ENCODE measurements at places on chromosomes 4 and X.

DNA sequence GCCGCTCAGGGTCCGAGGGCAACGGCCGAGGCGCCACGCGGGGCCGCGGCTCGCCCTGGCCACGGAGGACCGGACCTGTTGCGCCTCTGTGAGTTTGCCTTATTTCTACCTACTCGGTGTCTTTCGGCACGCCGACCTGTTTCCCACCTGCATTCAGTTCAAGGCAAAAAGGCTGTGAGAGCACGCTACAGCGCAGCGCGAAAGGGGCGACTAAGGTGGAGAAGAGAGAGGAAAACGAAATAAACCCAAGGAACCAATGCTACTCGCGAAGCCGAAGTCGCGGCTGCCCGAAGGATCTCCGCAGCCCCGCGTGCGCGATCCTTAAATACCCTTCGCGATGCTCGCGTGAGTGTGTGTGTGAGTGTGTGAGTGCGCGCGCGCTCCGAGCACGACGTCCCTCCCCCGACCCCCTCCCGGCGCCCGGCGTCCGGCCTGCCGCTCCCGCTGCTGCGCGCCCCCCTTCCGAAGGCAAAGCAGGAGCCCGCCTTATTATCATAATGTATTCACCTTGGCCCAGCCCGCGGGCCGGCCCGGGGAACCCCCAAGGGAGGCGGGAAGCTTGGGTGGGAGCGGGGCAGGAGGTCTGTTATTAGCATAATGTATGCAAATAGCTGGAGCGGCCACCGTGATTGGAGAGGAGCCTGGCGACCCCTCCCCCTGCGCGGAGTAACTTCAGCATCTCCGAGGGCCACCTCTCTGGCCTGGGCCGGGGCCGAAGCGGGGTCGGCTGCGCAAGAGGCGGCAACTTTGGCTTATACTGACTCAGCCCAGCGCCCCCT is at the start of gene COL25A1:
Gene COL25A1 (minus strand): TSS at position 298 of the 779 bp plus-strand sequence.
- DNase-seq: no peak

DNA sequence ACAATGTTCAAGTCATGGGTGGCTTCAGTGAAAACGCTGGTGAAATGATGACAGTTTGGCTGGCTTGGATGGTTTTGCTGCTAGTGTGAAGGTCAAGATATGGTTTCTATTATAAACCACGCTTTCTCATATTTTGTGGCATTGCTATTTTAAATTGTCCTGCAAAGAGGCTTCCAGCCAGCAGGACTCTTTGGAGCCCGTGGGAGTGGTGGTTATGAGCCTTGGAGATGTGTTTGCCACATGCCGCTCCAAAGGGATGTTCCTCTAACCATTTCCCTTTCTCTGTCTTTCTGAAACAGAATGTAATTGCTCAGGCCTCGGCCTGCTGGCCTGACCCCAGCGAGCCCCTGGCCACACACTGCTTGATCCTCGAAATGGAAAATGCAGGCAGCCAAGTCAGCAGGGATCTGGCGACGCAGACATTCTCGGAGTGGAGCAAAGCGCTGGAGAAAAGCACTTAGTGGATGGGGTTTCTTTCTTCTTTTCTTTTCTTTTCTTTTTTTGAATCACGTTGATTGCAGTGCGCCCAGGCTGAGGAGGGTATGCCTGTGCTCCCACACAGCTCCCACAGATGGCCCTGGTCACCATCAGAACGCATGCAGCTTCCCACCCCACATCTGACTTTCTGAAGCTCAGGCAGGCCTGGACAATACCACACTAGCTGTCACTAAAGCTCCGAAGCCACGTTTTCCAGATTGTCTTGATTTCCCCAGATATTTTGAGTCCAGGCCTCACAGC is 114.0 kb downstream of the ENPP6 start:
- no peak for DNase-seq

DNA sequence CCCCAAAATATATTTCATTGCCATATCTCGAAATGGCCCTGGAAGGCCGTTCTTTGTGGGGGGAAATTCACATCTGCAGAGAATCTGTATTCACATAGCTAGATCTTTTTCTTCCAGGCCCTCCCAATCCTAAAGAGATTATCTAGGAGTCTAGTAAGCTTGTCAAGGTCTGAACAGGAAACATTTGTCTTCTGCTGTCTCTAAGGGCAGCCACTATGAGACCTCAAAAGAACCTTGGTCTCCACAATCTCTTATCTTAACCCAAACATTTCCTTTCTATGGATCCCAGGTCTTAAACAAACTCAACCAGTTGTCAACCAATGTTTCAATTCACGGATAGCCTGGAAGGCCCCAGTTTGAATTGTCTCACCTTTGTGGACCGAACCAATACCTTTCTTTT is 45.0 kb downstream of the CRLF2 start:
- DNase-seq: no peak

GRCh38 chrX:69088171-69088938 is 76.9 kb downstream of the PJA1 start:
- no peak for DNase-seq

DNA sequence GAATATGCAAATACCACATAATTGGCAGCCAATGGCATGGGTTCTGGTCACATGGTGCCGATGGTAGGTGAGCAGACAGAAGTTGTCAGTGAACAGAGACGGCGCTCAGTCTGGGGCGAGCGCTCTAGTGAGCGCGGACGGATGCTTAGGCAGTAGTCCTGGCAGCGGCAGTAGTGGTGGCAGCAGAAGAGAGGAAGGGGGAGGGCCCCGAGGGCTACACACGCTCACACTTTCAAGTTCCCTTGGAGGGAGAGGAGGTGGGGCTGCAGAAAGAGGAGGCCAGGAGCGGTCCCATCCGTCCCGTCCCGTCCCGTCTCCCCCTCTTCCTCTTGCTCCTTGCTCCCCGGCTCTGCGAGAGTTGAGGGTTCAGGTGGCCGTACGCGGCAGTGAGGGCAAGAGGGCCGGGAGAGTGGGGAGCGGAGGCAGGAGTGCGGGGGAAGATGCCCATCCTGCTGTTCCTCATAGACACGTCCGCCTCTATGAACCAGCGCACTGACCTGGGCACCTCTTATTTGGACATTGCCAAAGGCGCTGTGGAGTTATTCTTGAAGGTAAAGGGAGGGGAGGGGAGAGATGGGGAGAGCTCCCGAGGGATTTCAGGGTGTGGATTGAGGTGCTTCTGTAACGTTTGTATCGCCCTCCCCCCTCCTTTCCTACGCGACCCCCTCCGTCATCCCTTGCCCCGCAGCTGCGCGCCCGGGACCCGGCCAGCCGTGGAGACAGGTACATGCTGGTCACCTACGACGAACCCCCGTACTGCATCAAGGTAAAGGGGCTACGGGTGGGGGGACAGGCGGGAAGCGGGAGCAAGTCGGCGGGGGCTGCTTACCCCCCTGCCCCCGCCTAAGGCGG is at the start of gene INTS6L:
Gene INTS6L (plus strand): TSS at position 108 of the 852 bp plus-strand sequence. CDS start 333 bp downstream, at position 441.
- DNase-seq: peak; percentile 88

- DNase-seq: no peak
These were observed 79.8 kb upstream of the ADGRA3 start for GRCh38 chr4:22595684-22596083.

DNA sequence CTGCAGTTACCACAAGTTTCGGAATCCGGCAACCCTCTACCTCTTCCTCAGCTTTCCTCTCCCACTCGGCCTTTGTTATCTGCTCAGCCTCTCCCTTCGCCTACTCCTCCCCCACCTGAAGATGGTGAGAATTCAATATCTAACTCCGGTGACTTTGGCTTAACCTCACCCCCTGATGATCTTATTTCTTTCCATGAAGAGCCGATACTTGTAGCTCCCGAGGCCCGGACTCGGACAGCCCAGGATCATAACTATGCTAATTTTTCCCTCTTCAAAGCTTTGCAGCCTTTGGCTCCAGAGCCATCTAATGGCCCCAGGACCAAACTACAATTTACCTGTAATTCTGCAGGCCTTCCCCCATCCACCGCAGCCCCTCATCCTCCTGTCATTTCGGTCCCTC is 32.0 kb upstream of the MGST2 start:
- DNase-seq: peak; percentile 3

GRCh38 chrX:57121162-57121755 is at the start of gene SPIN2B:
TSS of gene SPIN2B (minus strand) at chrX:57121548.
- DNase-seq: peak; percentile 82

- DNase-seq: no peak
These were observed 151.2 kb downstream of the COX18 start for GRCh38 chr4:72918362-72918761.

DNA sequence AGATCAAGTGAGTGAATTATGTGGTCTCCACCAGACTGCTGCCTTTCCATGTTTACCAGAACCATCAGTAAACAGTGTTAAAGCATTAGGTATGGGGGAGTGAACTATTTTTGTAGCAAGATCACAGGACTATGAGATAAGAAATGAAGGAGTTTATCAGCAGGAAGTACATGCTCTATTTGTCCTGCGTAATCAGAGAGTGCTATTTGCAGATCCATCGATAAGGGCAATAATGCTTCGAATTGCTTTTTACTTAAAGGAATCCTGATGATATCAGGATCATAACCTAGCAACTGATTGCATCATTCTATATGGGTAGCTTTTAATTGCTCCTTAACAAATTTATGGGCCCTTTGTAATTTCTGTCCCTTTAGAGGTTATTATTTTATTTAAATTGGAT is 57.1 kb downstream of the RBM46 start:
- DNase-seq: no peak

DNA sequence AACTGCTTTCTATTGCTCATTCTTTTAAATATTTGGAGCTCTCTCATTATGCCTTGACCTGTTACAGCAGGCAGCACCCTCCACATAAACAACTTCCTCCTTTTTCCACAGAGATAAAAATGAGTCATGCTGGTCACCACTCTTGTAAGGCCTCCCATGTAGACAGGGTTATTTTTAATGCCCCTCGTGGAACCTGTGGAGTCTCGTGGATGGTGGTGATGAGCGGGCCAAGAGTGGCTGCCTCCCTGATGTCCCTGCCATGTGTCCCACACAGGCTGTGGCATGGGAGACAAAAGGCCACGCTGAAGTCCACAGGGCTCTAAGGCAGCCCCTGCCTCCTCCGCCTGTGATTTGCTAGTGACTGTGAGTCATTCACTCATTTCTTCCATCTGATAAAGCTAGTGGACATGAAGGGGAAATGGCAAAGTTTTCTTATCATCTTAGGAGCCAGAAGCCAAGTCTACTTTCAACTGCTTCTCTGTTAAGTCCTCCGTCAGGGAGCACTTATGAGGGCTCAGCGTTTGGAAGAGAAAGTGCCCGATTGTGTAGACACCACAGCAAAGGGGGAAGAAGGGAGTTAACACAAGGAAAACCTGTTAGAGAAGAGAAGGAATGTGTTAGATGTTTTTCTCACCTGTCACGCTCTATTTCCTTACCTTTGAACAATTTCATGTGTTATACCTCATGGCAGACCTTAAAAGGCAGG is 121.6 kb upstream of the FAT1 start:
- DNase-seq: no peak

- no peak for DNase-seq
These were observed 113.0 kb downstream of the ANAPC10 start for GRCh38 chr4:144985014-144985413.
